ENCODE measurements at places on chromosomes 12 and 14. TPM values are rescaled to one million over a fixed set of nuclear protein-coding genes. Genes with fewer than 3 reads are reported as not detected.

DNA sequence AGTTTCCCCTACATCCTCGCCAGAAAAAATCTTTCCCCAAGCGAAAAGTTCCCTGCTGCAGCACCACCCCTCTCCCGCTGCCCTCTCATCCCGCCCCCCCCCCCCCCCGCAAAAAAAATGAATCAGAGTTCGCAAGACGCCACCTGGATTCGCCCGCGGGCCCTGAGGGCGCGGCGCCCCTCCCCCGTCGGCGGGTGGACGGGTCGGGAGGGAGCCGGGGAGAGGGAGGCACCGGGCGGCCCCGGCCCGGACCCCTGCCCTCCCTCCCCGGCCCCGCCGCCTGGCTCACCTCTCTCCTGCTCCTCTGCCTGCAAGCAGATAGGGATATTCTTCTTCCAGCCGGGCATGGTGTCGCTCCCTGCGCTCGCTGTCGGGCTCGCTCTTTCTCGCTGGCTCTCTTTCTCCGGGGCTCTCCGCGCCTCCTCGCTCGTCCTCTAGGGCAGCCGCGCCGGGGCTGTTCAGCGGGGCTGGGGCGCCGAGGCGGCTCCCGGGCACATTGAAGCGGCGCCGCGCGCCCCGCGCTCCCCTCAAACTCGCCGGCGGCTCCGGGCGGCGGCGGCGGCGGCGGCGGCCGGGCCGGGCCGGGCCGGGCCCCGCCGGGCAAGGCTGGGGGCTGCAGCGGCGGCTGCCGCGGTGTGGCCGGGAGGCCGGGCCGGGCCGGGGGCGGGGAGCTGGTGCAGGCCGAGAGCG, 200.3 kb upstream of the CAND1 start:
- no peaks in the 10 kb centered on the region for H3K36me3 ChIP-seq
- peak; percentile 42 for DNase-seq
- peak overlapping the region; percentile 62 for H3K4me3 ChIP-seq
- peaks cover 12% of the 10 kb centered on the region for H3K27me3 ChIP-seq

GRCh38 chr12:58086930-58087329, 145.6 kb downstream of the ATP23 start:
- no peak overlapping the region for H3K4me3 ChIP-seq
- DNase-seq: no peak
- no peaks in the 10 kb centered on the region for H3K36me3 ChIP-seq
- no peaks in the 10 kb centered on the region for H3K4me1 ChIP-seq

DNA sequence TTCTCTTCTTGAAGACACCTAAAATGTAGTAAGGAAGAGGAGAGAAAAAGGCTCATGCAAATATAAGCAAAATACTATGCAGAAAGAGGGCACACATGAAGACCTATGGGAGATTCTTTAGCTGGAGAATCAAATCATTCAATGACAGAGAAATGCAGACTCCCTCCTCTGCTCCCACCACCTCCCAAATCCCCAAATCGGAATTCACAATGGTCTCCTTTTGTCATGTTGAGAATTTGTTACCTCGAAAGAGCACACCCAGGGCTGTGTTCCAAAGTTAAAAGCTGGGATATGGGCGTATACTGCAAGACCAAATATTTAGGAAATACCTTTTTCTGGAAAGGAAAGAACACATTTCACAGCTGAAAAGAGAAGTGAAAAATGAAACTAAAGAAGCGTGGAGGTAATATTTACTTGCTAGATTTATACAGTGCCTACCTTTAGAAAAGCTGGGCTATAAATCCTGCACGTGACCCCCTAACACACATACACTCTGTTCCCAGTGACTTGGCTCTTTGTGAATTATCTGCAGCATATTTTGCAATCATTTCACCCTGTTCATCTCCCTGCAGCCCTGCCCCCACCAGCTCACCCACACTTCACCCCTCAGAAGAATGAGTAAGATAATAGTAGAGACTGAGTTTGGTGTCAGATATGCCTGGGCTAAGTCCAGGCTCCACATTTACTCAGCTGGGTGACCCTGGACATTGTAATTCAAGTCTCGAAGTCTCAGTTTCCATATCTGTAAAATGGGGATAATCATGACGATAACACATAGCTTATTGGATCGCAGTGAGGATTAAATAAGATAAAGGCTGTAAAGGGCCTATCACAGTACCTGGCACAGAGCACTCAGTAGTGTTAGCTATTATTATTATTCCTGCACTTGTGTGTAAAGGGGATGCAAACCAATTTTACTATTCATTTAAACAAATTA, 2.9 kb upstream of the CACNA1C start:
- no peaks in the 10 kb centered on the region for H3K36me3 ChIP-seq
- H3K27me3 ChIP-seq: peaks cover 43% of the 10 kb centered on the region
- H3K4me3 ChIP-seq: no peak overlapping the region
- DNase-seq: no peak
- H3K4me1 ChIP-seq: peaks cover 3% of the 10 kb centered on the region

GRCh38 chr12:44431647-44432343, 444.3 kb downstream of the NELL2 start:
- H3K27me3 ChIP-seq: no peaks in the 10 kb centered on the region
- DNase-seq: no peak
- no peaks in the 10 kb centered on the region for H3K4me1 ChIP-seq

The C12orf54 gene
- total RNA-seq: 1.2 TPM

The GLT1D1 gene
- 0.16 TPM for total RNA-seq

The C2CD5 gene
- total RNA-seq: 14.7 TPM

DNA sequence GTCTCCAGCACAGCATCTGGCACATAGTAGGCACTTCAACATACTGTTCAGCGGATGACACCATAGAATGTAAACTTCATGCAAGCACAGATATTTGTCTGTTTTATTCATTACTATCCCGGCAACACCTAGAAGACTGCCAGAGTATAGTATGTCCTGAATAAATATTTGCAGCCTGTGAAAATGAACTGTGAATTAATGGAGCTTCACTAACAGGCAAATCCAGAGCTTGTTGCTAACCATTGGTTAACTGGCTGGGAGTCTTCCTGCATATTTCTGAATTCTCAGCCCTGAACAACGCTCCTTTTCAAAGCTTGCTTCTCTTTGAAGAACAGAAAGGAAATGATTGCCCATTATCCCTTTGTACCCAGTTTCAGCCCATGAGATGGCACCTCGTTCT, 243.3 kb upstream of the CRY1 start:
- H3K27ac ChIP-seq: no peak overlapping the region
- no peaks in the 10 kb centered on the region for H3K4me1 ChIP-seq
- DNase-seq: no peak
- H3K4me3 ChIP-seq: no peak overlapping the region
- H3K36me3 ChIP-seq: no peaks in the 10 kb centered on the region
- H3K27me3 ChIP-seq: no peaks in the 10 kb centered on the region

DNA sequence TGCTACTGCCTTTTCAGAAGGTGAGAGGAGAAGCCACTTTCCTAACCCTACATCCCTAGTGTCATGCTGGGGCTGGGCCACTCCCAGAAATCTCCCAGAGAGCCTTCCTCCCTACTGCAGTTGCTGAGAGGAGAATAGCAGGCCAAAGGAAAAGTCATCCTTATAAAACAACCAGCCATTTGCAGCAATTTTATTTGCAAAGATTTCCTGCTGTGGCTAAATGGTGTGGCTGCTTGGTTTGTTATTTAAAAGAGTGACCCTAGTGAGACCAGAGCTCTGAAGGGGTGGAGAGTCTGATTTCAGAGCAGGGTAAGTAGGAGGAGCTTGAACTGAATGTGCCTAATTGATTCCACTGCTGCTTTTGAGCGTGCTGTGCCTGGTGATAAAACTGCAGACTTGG, 232.0 kb downstream of the GRIN2B start:
- no peaks in the 10 kb centered on the region for H3K36me3 ChIP-seq
- no peaks in the 10 kb centered on the region for H3K4me1 ChIP-seq
- no peak overlapping the region for H3K27ac ChIP-seq
- no peak for DNase-seq

The CELA1 gene
- total RNA-seq: not detected

The TNS2 gene
- 21.1 TPM for total RNA-seq

The SMCO2 gene
- 0.32 TPM for total RNA-seq

DNA sequence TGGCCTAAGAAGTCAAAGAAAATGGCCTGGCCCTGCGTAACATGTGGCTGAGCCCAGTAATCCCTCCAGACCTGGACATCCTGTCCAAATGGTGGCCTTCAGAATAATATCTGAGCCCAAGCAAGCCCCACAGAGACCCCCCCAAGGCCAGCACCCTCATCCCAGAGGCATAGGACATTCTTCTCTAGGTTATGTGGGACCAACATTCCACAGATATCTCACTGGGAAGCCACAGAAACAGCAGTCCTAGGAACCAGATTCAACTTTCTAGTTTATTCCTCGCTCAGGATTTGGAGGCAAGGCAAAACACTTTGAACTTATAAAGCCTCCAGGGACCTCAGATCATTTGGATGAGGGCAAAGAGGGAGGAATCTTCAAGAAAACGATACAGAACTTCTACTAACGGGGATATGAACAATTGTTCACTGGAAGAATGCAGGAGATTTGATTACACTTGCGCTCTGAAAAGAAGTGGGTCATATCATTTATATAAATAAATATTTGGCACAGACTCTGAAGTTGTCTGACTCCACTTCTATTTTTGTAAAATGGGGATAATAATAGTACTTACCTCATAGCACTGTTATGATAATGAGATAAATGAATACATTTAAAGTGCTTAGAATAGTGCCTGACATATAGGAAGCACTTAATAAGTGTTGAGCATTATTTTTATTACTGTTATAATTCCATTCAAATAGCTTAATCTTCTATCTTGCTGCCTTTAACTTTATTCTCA, 171.5 kb downstream of the NUAK1 start:
- no peaks in the 10 kb centered on the region for H3K36me3 ChIP-seq
- peak; percentile 65 for DNase-seq
- no peak overlapping the region for H3K4me3 ChIP-seq
- peak overlapping the region; percentile 80 for H3K27ac ChIP-seq
- peaks cover 10% of the 10 kb centered on the region for H3K4me1 ChIP-seq
- H3K27me3 ChIP-seq: no peaks in the 10 kb centered on the region

DNA sequence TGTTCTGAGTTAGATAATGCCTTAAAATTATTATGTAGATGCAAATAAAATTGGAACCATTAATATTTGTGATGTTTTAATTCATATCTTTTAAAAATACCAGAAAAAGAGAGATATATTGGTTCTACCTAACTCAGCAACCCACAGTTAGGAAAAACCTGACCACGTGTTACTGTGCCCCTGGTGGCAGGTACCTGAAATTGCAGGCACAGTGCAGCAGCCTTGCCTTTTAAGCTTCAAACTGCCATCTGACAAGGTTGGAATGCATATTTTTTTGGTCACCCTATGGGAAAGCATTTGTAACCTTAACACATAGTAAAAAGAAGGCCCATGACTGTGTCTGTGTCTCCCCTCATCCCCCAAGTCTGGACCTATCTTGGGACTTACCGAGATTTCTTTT, 109.4 kb upstream of the NOS1 start:
- no peaks in the 10 kb centered on the region for H3K4me1 ChIP-seq
- no peak overlapping the region for H3K4me3 ChIP-seq
- H3K27ac ChIP-seq: no peak overlapping the region
- H3K36me3 ChIP-seq: no peaks in the 10 kb centered on the region
- DNase-seq: no peak
- peaks cover 2% of the 10 kb centered on the region for H3K27me3 ChIP-seq
